ENCODE measurements at places on chromosomes 16 and 17.
A peak's percentile ranks its signal among the peaks of the same experiment; 100 is the strongest.

- no peak for DNase-seq
Measured at GRCh38 chr17:74466828-74467184, 372 bp downstream of the CD300A start.

DNA sequence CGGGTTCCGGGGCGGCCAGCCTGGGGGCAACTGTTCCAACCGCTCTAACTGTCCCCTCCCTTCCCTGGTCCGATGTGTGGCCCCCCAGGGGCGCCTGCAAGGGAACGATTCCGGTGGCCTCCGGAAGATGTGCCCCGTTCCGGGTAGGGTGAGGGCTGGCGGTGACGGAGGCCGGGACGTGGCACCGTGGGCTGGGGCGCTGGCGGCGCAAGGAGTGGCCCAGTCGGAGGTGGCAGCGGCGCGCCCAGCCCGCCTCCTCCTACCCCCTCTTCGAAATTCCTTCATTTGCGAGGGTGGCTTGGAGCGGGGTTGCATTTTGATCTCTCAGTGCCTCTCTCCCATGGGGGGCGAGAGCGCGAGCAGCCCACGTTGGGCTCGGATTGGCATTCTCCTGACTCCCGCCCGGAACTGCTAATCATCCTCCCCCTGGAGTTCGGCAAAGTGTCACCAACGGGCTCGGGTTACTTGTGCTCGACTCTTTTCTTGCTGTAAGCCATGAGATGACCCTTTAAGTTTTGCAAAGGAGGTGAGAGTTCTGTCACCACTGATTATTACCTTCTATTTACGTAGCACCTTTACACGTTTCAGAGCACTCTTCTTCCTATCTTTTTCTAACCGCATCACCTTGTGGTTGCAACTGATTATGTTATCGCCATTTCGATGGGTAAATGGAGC, 622 bp downstream of the NDEL1 start:
- peak; percentile 51 for DNase-seq

GRCh38 chr17:36934144-36934691, 3.1 kb upstream of the LHX1 start:
- DNase-seq, result no peak

DNA sequence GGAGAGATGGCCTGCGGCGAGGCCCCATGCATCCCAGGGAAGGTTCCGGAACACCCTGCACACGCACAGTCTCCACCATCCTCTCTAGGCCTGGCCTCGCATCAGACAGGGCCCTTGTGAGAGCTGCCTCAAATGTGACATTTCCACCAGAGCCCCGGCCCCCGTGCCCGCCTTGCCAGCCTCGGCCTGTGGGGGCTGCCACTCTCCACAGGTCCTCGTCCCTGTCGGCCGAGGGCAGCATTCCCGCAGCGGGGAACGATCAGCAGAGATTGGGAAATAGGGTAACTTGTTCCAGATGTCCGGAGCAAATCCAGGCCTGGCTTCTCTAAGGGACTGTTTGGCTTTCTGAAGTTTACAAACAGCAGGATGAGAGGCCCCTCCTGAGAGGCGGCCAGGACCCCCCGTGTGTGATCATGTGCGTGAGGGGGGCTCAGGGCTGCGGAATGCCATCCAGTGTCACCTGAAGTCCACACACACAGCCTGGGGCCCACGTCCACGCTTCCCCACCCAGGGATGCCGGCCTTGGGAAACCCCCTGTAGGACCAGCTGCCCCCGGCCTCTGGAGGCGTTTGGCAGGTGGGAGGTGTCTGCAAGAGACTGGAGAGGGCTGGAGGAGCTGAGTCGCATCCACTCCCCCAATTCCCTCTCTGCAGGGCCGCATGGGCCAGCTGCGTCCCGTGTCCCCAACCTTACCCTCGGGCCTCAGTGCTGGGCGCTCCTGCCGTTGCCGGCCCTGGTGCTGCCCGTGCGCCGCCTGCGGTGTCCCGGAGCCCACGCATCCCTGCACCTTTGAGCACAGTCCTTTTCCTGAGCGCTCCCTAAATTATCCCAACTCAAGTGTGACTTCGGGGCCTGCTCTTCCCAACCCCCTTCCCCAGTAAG, 70.4 kb downstream of the ZDHHC7 start:
- DNase-seq, result no peak

- no peak for DNase-seq
Measured at GRCh38 chr16:26598061-26598460, 468.7 kb upstream of the C16orf82 start.

- DNase-seq, result no peak
Measured at GRCh38 chr16:89253548-89254287, 36.2 kb downstream of the ZNF778 start.

DNA sequence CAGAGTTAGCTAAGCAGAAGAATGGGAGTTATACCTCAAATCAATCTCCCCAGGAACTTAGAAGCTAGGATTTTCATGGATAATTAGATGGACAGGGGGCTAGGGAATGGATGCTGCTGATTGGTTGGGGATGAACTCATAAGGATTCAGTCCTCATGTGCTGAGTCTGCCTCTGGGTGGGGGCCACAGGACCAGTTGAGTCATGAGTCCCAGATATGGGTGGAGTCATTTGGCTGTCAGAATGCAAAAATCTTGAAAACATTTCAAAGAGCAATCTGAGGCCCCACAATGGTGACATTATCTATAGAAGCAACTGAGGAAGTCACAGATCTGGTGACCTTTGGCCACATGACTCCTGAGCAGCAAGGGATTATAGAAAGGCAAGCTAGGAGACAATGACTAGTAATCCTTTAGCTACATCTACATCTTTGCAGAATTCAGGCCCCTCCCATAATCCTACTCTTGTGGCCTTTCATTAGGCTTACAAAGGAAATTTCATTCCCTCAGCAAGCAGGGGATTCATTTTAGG, 82.6 kb upstream of the CCL2 start:
- no peak for DNase-seq

DNA sequence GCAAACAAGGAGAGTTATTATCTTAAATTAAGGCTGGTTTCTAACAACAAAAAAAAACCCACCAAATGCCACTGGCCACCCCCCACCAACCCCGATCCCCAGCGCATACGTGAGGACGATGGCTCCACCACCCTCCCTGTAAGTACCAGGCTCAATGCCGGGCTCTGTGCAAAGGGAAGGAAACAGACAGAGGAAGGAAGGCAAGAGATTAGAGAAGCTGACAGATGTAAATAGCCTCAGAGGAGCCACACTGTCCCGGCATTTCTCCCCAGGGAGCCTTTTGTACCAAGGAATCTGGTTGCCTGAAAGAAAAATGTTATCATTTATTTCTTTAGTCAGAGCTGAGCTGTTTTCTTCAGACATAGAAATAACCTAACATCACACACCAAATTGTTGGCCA, 13.1 kb downstream of the SOST start:
- no peak for DNase-seq

GRCh38 chr17:60910415-60910814, 232.8 kb downstream of the BCAS3 start:
- no peak for DNase-seq

DNA sequence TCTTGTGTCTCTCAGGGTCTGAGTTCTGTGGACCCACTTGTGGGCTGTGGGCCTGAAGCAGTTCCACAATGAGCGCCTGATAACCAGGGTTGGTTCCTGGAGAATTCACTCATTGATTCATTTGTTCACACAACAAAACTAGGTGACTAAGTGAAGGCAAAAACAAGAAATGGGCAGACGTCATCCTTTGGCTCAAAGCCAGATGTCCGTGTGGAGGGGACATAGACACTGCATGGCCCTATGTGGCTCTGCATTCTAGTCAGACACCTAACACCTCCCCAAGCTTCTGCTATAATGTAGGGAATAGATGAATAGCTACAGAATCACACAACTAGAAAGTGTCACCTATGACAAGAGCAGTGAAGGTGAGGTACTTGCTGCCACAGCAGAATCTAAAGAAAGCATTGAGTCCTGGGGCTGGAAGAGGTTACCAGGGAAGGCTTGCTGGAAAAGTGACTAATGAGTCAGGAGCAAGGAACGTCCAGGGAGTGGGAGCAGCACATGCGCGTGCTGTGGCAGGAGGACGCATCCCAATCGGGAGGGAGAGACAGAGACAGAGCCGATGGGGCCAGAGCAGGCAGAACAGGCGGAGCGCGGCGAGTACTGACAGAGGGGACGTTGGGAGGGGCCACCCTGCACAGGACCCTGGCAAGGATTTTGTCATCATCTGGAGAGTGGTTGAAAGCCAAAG, 58.9 kb downstream of the CES1 start:
- no peak for DNase-seq

- no peak for DNase-seq
Measured at GRCh38 chr17:34736611-34737010, 157.2 kb downstream of the TMEM132E start.

DNA sequence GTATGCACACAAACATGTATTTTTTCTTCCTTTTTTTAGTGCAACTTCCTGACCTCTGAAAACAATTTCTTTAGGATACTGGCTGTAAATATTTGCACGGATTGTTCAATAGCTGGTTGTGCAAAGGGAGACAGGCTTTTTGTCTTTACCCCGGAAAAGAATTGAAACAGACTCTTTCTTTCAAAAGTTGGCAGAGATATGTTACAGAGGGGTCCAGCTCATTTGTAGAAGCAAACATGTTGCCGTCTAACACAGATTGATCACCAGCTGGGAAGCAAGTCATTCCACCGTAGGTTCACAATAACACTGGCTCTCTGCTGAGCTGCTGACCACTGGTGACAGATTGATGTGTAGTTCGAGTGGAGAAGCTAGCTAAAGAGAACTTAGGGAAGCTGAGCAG, 130.9 kb downstream of the STX8 start:
- peak; percentile 18 for DNase-seq

- no peak for DNase-seq
Measured at GRCh38 chr17:51707216-51707615, 446.9 kb downstream of the UTP18 start.

DNA sequence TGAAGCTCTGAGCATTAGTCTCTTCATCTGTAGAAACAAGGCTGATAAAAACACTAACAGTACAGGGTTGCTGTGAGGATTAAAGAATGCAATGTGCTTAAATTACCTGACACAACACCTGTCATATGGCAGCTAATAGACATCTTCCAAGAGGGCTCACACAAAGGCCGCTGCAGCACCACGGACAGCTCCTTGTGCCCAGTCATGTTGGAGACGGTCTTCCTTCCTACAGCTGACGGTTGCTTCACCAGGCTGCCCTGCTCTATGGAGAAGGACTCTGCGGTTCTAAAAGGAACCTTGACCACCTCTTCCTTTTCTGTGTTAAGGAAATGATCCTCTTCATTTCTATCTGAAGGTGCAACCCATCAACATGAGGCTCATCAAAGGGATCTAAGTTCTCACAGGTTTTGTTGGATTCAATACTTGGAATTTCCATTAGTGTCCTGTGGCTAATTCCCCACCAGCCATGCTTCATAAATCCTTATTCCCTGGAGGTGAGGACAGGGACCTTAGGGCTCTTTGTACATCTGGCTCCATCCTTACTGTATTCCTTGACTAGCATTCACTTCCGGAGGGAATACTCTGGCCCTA, 138.9 kb upstream of the CES5A start:
- no peak for DNase-seq

DNA sequence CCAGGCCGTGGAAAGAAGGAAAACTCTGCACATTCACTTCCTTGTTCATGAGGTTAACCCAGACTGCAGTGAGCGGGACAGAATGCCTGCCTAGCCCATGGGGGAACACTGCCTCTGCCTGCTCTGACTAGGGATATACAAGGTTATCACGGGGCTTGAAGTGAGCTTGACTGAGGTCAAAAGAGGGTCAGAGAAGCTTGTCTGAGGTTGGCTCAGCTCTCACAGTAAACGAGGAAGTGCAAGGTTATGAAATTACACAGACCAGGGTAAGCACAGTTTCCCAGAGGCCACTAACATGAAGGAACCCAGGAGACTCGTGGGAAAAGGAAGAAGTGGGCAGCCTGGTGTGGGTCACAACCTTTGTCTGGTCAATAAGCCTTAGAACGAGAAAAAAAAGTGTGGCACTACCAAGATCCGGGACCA, 28.7 kb downstream of the HIC1 start:
- DNase-seq, result no peak

GRCh38 chr16:24442631-24443030, 96.7 kb upstream of the RBBP6 start:
- no peak for DNase-seq

DNA sequence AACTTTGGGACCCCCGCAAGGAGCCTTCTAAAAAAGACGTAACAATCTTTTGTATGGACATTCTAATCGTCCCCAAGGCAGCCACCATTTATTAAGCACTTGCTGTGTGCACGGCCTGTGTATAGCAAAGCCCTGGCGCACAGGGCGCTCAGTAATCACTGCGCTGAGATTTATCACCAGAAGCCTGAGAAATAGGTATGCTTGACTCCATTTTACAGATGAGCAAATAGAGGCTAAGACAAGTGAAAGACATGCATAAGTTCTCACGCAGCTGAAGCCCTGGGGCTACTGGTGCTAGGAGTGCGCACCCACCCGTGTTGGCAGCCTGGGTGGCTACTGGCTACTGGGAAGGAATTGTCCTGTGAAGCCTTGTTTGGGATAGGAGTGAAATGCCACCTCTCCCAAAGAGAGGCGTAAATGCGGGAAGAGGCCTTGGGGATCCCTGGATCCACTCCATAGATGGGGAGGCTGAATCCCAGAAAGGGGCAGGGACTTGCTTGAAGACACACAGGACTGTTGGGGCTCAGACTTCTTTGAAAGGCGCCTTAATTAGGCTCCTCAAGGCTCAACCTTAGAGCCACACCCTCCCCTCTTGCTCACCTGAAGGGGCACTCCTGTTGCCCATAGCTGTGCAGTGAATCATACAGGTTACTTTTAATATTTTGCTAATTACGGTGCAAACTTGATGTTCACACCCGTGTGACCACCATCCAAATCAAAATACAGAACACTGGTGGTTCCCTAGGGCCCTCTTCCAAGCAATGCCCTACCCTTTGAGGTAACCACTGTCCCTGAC, 634 bp upstream of the NATD1 start:
- no peak for DNase-seq

DNA sequence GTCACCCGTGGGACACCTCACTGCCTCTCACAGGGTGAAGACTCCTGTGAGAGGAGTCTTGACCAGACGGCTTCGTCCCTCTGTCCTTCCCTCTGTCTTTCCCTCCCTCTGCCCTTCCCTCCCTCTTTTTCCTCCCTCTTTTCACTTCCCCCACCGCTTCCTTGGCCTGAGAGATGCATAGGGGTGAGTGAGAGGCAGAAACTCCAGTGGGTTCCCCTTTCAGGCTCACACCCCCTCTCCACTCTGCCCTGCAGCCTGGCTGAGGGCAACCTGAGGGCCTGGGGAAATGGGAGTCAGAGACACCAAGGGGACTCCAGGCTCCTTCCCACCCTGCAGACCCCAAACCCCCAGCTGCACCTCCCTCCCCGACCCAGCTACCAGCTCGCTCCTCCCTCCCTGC, 14.6 kb upstream of the KRT17 start:
- DNase-seq, result no peak

- DNase-seq, result no peak
Measured at GRCh38 chr17:5354310-5354709, 65.2 kb downstream of the NUP88 start.

DNA sequence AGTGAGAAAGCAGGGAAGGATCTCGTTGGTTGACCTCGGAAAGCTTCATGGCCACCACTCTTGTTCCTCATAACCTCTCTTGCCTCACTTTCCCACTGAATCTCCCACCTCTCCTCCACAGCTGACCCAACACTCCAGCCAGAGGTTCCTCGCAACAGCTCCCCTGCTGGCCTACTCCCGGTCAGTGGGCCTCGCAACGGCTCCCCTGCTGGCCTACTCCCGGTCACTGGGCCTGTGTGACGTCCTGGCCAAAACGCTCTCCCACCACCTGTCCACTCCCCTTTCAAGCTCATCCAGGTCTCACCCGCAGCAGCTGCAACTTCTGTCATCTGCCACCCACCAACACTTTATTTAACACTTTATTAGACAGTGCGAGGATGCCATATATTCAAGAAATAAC, 149.1 kb downstream of the VPS53 start:
- DNase-seq, result no peak

GRCh38 chr17:40952661-40953060, 14.1 kb downstream of the KRT39 start:
- DNase-seq, result no peak
